Activated T-cell treated with anti-CD3 and anti-CD28 coated beads, Interleukin-2, amount 50 U/mL, for 72 hours (primary cell): ENCODE measurements at places on chromosomes 3 and 15.

- no peak for DNase-seq
These were observed 1.2 kb upstream of the PLIN1 start for GRCh38 chr15:89680282-89680873.

DNA sequence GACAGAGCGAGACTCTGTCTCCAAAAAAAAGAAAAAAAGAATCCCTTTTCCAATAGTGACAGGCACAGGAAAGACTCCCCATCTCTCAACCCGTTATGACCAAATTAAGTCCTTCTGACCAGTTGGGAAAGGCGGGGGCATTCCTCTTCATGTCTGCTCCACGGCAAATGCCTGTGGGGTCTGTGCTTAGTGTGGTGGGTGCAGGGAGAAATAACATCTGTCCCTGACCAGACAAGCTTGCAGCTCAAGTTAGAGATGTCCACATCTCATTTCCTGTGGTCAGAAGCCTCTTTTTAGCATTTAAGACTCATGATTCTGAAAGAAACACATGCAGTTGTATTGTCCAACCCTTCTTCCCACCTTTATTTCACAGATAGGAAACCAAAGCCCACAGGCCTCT lies 16.2 kb downstream of the PLA1A start:
- DNase-seq = no peak

- no peak for DNase-seq
These were observed 19.5 kb upstream of the PIK3CB start for GRCh38 chr3:138854204-138854603.

DNA sequence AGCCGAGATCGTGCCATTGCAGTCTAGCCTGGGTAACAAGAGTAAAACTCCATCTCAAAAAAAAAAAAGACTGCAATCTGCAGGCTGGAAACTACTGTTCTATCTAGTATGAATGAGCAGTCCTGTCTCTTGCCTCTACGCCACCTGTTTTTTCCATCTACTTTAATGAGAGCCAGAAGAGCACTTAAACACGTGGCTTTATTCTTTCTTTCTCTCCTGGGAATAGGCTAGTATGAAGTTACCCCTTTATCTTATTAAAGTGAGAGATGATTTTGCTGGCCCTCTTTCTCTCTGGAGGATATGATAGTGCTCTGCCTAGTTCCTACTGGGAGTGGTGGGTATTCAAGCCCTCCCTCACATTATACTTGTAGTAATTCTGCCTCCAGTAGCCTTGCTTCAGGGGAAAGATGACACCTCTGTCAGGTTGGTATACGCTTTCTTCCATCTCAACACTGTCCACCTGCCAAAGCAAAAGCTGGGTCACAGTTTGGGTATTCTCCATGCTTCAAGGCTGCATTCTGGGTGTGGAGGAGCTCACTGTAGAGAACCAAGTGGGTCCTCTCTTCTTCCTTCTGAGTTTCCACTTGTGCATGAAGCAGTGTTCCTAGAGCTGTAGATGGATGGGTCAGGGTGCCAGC lies 17.8 kb downstream of the MAPKBP1 start:
- DNase-seq = no peak

- no peak for DNase-seq
These were observed 775.2 kb upstream of the GOLIM4 start for GRCh38 chr3:168870892-168871291.

DNA sequence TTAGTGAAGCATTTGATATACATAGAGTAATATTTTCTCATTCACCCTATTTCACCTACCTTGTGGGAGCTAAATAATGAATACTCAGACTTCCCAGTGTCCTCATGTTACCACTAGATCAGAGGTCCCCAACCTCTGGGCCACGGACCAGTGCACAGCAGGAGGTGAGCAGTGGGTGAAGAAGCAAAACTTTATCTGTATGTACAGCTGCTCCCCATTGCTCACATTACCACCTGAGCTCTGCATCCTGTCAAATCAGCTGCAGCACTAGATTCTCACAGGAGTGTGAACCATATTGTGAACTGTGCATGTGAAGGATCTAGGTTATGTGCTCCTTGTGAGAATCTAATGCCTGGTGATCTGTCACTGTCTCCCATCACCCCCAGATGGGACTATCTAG lies 79.4 kb downstream of the RETNLB start:
- no peak for DNase-seq

DNA sequence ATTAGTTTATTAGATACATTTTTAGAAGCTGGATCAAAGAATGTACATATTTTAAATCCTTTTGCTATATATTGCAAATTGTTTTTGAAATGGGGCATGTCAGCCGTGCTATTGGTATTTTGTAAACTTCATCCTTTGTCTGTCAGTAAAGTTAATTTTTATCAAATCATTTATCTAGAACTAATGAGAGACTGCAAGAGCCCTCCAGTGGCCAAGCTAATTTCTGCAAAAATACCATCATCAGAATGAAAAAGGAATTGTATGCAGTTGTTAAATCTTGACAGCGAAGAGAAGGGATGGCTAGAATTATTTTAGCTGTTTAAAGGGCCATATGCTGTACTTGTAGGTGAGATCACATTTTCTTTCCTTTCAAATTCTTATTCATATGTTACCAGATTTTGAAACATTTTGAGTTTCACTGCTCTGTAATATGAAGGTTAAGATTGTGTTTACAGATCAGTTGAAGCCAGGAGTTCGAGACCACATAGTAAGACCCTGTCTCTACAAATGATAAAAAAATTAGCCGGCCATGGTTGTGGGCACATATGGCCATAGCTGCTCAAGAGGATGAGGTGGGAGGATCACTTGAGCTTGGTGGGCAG lies 8.1 kb upstream of the CLDN11 start:
- no peak for DNase-seq

GRCh38 chr15:60363087-60363549 lies 34.7 kb downstream of the ANXA2 start:
- DNase-seq = no peak
